Stomach (tissue), 19 donors: ENCODE measurements at places on chromosomes 7 and 10. TPM values are rescaled to one million over a fixed set of nuclear protein-coding genes. Genes with fewer than 3 reads are reported as not detected.

DNA sequence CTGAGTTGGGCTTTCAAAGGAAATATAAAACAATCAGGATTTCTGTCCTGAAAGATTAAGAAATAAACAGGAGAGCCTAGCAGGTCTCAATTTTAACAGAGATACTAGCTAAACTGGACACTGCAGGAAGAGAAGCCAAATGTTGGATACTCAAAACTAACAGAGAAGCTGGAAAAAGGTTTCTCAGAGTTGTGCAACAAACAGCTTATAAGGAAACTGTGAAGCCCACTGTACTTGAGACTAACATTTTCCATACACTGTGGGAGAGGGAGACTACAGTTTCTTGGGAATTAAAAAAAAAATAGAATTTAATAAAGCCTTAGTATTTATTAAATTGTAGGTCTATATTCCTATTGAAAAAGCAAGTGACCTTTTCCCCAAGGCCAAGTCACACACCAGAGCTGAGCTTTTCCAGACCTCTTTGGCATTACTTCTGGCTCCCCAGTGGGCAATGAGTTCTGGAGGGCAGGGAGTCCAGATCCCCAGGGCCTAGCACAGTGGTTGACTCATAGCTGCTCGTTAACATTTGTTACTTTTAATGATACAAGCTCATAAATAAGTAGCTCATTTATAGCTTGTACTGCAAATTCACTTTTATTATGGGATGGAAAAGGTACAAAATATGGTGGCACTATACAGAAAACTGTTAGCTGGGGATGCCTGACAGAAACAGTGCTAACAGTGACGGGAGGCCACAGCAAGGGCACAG, 68.3 kb downstream of the MINDY3 start:
- no peaks in the 10 kb centered on the region for H3K4me1 ChIP-seq
- no peaks in the 10 kb centered on the region for H3K27me3 ChIP-seq
- H3K4me3 ChIP-seq = no peak overlapping the region
- no peak for DNase-seq
- H3K36me3 ChIP-seq = peaks cover 29% of the 10 kb centered on the region

DNA sequence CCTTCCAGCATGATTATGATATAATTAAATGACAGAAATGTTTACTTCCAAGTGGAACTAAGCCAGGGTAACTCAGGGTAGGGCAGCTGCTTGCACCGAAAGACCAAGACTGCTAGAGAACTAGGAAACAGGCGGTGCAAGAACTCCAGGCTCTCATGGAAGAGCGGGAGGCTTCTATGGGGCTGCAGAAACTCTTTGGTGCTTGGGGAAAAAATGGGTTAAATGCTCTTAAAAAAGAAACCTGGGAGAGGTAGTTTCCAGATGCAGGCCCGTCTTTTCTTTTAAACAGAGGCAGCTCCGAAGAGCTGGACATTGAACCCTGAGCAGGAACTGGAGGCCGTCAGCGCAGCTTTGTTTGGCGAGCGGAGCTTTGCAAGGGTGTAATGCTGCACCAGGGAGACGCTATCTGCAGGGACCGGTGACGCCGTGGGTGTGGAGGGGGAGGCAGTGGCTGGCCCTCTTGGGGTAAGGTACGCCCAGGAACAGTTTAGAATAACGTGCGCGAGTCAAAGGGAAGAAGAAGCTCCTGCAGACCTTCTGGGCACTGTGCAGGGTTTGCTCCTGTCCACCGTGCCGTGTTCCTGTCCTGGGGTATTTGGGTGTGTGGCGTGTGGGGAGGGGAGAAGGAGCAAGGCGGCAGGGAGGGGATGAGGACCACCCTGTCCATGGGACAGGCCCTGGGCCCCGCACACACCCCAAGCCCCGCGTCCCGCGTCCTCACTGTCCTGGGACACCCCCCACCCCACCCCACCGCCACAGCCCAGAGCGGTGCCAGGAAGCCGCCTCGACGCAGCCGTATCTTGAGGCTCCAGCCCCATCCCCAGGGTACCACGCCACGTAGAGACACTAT, 59.0 kb downstream of the EGFR start:
- H3K4me3 ChIP-seq = peak overlapping the region; percentile 9
- peak overlapping the region; percentile 88 for H3K27ac ChIP-seq
- H3K36me3 ChIP-seq = no peaks in the 10 kb centered on the region
- DNase-seq = peak; percentile 88

DNA sequence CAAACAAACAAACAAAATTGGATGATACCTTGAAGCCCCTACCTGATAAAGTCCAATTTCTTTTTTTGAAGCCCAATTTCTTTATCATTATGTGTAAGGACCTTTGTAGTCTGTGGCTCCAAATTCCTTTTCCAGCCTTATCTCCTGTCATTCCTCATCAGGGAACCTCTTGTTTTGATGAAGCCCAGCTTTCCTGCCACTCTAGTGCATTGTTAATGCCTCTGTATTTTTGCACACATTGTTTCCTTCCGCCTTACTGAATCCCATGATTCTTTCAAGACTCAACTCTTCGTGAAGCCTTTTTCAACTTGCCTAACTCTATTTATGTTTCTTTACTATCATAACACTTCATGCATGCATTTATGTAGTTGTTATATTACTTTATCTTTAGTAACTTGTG, 3.3 kb downstream of the FBH1 start:
- no peak overlapping the region for H3K27ac ChIP-seq
- H3K4me1 ChIP-seq = peaks cover 45% of the 10 kb centered on the region

- H3K27me3 ChIP-seq = no peaks in the 10 kb centered on the region
- H3K36me3 ChIP-seq = no peaks in the 10 kb centered on the region
- no peak overlapping the region for H3K27ac ChIP-seq
- H3K4me3 ChIP-seq = no peak overlapping the region
These were observed 310.1 kb downstream of the MDFIC start for GRCh38 chr7:115232041-115232440.

The PPP1R3A gene
- not detected for polyA plus RNA-seq

The CALML5 gene
- polyA plus RNA-seq = 2.4 TPM

The ODAD2 gene
- not detected for polyA plus RNA-seq

The CABCOCO1 gene
- 2.1 TPM for polyA plus RNA-seq

- H3K27me3 ChIP-seq = no peaks in the 10 kb centered on the region
- no peak for DNase-seq
- peaks cover 24% of the 10 kb centered on the region for H3K36me3 ChIP-seq
- no peak overlapping the region for H3K4me3 ChIP-seq
- no peaks in the 10 kb centered on the region for H3K4me1 ChIP-seq
These were observed 17.7 kb downstream of the LDB1 start for GRCh38 chr10:102102421-102102820.

- H3K27ac ChIP-seq = no peak overlapping the region
- DNase-seq = no peak
- H3K4me3 ChIP-seq = no peak overlapping the region
- H3K27me3 ChIP-seq = no peaks in the 10 kb centered on the region
- H3K4me1 ChIP-seq = no peaks in the 10 kb centered on the region
These were observed 51.1 kb downstream of the TET1 start for GRCh38 chr10:68611227-68611626.

DNA sequence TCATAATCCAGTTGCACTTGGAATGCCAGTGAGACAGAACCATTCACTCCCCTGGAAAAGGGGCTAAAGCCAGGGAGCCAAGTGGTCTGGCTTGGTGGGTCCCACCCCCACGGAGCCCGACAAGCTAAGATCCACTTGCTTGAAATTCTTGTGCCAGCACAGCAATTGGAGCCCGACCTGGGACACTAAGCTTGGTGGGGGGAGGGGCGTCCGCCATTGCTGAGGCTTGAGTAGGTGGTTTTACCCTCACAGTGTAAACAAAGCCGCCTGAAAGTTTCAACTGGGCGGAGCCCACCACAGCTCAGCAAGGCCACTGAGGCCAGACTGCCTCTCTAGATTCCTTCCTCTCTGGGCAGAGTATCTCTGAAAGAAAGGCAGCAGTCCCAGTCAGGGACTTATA, 200.7 kb upstream of the NPSR1 start:
- H3K27ac ChIP-seq = no peak overlapping the region
- H3K4me3 ChIP-seq = no peak overlapping the region
- no peaks in the 10 kb centered on the region for H3K27me3 ChIP-seq
- H3K4me1 ChIP-seq = no peaks in the 10 kb centered on the region
- H3K36me3 ChIP-seq = no peaks in the 10 kb centered on the region
- DNase-seq = no peak

The FBXL13 gene
- polyA plus RNA-seq = 6.0 TPM

DNA sequence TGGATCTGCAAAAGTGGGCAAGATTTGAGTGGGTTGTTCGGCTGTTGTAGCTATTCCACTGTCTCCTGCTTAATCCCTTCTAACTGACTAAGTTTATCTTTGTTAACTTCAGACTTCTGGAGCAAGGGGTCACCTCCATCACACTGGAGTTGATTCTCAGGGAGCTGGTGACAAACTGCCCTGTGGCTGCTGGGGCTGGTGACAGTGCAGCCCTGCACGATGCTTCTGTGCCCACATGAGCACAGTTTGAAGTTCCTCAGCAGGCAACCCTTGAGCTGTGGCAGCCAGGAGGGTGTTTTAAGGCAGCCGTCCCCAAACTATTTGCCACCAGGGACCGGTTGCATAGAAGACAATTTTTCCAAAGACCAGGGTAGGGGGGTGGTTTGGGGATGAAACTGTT, 40.5 kb downstream of the ADRB1 start:
- H3K27me3 ChIP-seq = no peaks in the 10 kb centered on the region
- no peak for DNase-seq
- no peaks in the 10 kb centered on the region for H3K36me3 ChIP-seq
- no peak overlapping the region for H3K4me3 ChIP-seq

- no peaks in the 10 kb centered on the region for H3K4me1 ChIP-seq
- H3K4me3 ChIP-seq = no peak overlapping the region
- DNase-seq = no peak
- no peak overlapping the region for H3K27ac ChIP-seq
- H3K27me3 ChIP-seq = no peaks in the 10 kb centered on the region
These were observed 166.8 kb downstream of the IQUB start for GRCh38 chr7:123367484-123368122.

- no peaks in the 10 kb centered on the region for H3K27me3 ChIP-seq
- no peak overlapping the region for H3K27ac ChIP-seq
- H3K4me3 ChIP-seq = no peak overlapping the region
- DNase-seq = peak; percentile 20
These were observed 1.9 kb upstream of the TRPV6 start for GRCh38 chr7:142887282-142888015.

The STK31 gene
- polyA plus RNA-seq = 0.68 TPM

DNA sequence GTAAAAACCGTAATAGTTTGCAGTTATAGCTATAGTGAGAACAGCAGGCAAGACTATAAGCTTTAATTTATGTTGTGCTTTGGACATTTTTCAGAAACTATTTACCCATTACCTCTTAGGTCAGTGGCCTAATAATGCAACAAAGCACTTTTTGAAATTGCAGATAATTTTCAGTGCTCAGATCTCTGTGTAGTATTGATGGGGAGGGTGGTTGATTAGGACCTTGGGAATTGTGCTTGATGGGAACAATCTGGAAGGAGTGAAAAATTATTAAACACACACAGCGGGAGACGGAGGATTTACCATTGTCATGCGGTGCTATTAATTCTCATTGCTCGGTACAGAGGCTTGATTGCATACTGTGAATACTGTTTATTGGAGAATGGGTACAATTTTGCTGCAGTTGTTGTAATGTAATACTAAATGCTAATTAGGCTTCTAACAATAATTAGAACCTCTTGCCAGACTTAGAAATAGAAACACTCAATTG, 304.8 kb downstream of the LRMDA start:
- no peak overlapping the region for H3K27ac ChIP-seq
- H3K36me3 ChIP-seq = no peaks in the 10 kb centered on the region
- DNase-seq = no peak
- H3K27me3 ChIP-seq = no peaks in the 10 kb centered on the region
- no peak overlapping the region for H3K4me3 ChIP-seq

The BLNK gene
- 22.0 TPM for polyA plus RNA-seq

DNA sequence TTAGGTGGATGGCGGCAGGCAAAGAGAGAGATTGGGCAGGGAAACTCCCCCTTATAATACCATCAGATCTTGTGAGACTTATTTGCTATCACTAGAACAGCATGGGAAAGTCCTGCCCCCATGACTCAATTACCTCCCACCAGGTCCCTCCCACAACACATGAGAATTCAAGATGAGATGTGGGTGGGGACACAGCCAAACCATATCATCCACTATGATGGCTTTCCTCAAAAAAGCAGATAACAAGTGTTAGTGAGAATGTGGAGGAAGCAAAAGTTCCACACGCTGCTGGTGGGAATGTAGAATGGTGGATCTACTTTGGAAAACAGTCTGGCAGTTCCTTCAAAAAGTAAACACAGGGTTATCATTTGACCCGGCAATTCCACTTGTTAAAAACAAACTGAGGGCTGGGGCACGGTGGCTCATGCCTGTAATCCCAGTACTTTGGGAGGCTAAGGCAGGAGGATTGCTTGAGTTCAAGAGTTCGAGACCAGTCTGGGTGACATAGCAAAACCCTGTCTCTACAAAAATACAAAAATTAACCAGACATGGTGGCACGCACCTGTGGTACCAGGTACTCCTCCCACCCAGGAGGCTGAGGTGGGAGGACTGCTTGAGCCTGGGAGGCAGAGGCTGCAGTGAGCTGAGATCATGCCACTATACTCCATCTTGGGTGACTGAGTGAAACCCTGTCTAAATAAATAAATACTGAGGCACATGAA, 161.4 kb upstream of the EEPD1 start:
- DNase-seq = no peak
- peaks cover 18% of the 10 kb centered on the region for H3K4me1 ChIP-seq
- no peaks in the 10 kb centered on the region for H3K36me3 ChIP-seq
- no peaks in the 10 kb centered on the region for H3K27me3 ChIP-seq

GRCh38 chr7:2764621-2765020, 76.6 kb downstream of the AMZ1 start:
- no peaks in the 10 kb centered on the region for H3K36me3 ChIP-seq
- H3K4me3 ChIP-seq = no peak overlapping the region
- H3K27ac ChIP-seq = no peak overlapping the region
- H3K27me3 ChIP-seq = no peaks in the 10 kb centered on the region
- peaks cover 22% of the 10 kb centered on the region for H3K4me1 ChIP-seq
- no peak for DNase-seq

The AKR1C4 gene
- polyA plus RNA-seq = not detected

DNA sequence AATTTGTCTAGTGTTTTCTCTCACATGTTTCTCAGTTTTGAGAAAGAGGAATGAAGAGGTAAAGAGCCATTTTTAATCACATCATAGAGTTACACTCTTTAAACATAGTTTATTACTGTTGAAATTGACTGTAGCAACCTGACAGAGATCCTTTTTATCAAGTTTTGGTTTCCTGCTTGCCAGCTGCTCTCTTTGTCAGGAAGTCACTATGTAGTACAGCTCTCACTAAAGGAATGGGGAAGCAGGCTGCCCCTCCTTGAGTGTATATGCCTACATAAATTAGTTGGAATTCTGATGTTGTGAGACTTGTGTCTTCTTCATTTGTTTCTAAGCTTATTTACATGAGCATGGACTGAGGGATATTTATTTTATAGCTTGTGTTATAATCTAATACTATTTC, 1274.0 kb upstream of the CELF2 start:
- H3K4me1 ChIP-seq = no peaks in the 10 kb centered on the region
- H3K36me3 ChIP-seq = no peaks in the 10 kb centered on the region
- H3K27ac ChIP-seq = no peak overlapping the region

- no peaks in the 10 kb centered on the region for H3K36me3 ChIP-seq
- no peak overlapping the region for H3K4me3 ChIP-seq
- no peaks in the 10 kb centered on the region for H3K4me1 ChIP-seq
- no peak overlapping the region for H3K27ac ChIP-seq
These were observed 70.2 kb downstream of the AHCYL2 start for GRCh38 chr7:129295015-129295423.
